Activated T-cell treated with anti-CD3 and anti-CD28 coated beads for 48 hours (primary cell): ENCODE measurements at places on chromosomes 16 and 17.
A peak's percentile ranks its signal among the peaks of the same experiment; 100 is the strongest.

DNA sequence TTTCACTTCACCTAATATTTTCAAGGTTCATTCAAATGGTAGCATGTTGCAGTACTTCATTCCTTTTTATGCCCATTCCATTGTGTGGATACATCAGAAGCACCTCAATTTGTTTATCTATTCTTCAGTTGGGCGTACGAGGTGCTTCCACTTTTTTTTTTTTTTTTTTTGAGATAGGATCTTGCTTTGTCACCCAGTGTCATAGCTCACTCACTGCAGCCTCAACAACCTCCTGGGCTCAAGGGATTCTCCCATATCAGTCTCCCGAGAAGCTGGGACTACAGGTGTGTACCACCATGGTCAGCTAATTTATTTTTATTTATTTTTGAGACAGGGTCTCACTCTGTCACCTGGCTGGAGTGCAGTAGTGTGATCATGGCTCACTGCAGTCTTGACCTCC, 22.5 kb upstream of the SPNS3 start:
- no peak for DNase-seq

GRCh38 chr17:8357910-8358309, 18.3 kb downstream of the ODF4 start:
- DNase-seq = no peak

DNA sequence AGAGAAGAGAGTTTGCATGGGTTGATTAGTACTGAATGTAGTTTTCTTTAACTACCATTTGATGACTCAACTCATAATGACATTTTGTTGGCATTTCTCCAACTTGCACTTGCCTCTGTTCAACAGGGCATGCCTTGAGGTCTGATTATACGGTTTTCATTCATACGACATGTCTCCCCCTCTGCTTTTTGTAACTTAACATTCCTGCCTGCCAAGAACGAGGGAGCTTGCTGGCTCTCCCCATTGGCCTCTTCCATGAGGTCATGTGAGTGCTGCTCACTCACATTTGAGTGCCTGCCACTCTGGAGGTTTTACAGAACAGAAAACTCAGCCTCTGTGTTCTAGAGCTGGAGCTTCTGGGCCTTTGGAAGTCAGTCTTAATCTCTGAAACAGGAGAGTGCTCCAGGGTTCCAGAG, 19.7 kb downstream of the MAP2K6 start:
- DNase-seq = no peak

- DNase-seq = no peak
These were observed 122.4 kb downstream of the USP31 start for GRCh38 chr16:23026784-23027362.

DNA sequence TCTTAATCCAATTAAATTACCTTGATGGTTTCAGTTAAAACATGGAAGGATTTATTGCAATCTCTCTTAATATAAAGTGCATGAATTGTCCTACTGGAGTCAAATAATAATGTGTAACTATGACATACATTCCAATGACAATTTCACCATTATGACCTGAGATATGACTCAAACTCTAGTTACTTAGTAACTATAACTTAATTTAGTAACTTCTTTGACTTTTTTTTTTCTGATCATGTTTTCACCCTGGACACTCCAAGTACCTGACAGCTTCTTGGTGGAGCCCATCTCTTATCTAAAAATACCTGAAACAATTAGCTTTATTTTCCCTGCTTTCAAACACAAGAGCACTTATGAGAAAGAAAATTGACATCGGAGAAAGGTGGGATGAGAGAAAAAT, 123.7 kb downstream of the STX8 start:
- no peak for DNase-seq

DNA sequence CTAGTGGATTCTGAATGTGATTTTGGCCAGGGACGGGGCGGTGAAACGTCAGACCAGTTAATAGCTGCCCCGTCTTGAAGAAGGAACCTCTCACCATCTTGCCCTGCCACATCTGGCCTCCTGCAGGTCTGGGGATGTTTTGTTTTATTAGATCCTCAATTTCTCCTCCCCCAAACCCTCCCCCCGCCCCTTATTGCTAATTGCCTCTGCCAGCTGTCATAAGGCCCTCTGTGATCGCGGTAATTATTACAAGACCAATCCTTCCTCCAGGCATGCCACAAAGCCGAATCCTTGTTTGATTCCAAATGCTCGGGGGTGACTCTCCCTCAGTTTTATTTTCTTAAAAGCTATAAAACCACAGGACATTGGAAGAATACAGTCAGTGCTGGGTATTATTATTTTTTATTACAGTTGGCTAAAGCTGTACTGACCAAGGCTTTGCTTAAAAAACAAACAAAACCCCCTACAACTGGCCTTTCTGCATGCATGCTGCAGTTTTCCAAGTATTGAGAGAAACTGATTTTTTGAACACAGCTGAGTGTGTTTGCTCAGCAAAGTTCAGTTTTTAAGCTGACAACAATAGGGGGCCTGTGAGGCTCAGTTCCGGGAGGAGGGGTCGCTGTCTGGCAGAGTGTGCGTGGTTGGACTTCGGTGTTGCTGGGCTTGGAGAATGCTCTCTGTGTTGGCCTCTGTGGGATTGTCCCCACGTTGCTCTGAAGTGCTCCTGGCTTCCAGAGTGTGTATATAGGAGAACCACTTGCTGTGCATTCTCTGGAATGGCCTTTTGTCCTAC, 1.7 kb downstream of the KSR1 start:
- DNase-seq = no peak

GRCh38 chr16:57981636-57982035, 10.7 kb upstream of the CNGB1 start:
- DNase-seq = no peak

DNA sequence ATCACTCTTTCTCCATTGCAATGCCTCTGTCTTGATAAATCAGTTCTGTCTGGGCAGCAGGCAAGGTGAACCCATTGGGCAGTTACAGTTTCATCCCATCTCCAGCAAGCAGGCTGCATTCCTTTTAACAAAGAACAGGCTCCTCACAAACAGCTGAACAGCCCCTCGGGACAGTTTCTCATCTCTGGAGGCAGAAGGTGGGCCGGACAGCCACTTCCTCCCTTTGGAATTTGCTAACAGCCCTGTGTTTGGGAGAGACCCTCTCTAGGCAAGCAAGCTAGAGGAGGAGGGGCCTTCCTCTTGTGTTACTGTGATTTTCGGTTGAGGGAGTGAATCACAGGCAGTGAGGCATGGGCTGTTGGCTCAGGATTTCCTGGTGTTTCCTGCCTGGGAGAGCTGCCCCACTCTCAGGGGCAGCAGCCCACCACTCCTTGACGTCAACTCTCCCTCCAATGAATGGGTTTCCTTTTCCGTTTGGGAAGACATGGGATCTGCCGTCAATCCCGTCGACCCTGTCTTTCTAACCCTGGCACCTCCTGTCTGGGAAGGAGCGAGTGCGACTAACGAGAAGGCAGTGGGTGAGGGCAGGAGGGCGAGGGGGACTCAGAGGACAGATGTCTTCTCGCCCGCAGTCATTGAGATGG, 3.7 kb upstream of the PGS1 start:
- no peak for DNase-seq

GRCh38 chr16:84678541-84678940, 21.3 kb upstream of the USP10 start:
- DNase-seq = no peak

DNA sequence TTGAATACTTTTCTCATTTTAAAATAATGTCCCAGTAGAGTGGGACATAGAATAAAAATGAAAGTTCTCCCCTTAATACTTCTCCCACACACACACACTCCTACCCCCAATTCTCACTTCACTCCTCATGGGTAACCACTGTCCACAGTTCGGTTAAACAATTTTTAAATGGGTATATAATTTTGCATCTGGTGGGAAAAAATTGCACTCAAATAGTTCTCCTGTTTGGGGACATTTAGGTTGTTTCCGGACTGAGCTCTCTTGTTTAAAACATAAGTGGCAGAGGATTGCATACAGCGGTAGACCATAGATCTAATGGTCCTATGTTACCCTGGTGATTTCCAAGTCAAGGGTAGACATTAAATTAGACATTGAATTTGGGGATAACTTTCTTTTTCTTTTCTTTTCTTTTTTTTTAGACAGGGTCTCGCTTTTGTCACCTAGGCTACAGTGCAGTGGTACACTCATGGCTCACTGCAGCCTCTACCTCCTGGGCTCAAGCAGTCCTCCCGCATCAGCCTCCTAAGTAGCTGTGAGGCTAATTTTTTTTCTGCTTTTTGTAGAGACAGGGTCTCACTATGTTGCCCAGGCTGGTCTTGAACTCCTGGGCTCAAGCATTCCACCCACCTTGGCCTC, 138.3 kb downstream of the SOCS1 start:
- no peak for DNase-seq

DNA sequence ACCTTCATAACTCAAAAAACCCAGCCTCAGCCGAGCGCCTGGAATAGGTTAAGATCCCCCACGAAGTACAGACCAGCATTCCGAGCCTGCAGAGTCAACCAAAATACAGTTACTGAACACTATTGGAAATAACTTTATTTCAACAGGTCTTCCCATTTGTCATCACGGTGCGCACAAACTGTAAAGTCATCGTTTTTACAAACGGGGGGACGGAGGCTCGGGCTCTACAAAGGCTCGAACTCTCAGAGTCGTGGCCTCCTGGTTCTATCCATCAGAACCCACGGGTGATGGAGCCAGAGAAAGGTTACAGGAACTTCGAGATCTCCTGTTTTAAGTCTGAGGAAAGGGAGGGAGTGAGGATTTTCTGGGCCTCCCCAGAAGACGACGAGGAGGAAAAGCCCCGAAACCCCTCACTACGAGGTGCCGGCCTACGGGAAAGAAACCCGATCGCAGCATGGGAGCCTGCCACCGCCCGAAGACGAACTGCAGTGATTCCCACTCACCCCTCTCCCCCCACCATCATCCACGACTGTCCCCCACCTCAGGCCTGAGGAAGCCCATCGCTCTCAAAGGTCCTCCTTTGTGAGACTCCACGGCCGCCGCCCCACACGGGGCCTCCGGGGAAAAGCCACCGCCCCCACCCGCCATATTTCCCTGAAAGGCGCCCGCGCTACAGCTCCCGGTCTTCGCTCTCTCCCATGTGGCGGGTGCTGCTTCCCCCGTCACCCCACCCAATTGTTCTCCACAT, 917 bp downstream of the YWHAE start:
- no peak for DNase-seq

GRCh38 chr17:57982452-57983170, 5.4 kb downstream of the VEZF1 start:
- no peak for DNase-seq

DNA sequence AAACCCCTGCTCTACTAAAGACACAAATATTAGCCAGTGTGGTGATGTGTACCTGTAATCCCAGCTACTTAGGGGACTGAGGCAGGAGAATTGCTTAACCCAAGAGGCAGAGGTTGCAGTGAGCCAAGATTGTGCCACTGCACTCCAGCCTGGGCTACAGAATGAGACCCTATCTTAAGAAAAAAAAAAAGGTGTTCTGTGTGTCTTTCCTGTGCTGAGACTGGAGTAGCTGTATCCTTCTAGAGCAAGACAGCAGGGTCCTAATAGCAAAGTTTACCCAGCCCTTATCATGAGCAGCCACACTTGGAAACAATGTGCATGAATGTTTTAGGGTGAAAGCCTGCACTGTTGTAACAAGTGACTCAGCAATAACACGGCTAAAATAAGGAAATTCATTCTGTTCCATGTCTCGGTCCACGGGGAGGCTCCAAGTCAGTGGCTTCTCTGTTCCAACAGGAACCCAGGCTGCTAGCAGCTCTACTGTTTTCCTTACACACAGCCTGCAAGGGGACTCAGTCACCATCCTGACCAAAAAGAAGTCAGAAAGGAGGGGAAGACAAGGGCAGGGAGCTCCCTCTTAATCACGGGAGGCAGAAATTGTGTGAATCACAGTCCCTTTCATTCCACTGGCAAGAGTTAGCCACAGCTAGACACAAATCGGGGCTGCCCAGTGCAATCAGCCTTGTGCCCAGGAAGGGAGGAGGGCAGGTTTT, 7.1 kb upstream of the SLC5A11 start:
- DNase-seq = no peak

GRCh38 chr17:76710863-76711611, at the start of gene MXRA7:
MXRA7 (minus strand) TSS chr17:76710965; CDS start chr17:76710946, 19 bp downstream.
- peak; percentile 54 for DNase-seq

- DNase-seq = no peak
These were observed 90.7 kb upstream of the CLEC18B start for GRCh38 chr16:74511961-74512360.

DNA sequence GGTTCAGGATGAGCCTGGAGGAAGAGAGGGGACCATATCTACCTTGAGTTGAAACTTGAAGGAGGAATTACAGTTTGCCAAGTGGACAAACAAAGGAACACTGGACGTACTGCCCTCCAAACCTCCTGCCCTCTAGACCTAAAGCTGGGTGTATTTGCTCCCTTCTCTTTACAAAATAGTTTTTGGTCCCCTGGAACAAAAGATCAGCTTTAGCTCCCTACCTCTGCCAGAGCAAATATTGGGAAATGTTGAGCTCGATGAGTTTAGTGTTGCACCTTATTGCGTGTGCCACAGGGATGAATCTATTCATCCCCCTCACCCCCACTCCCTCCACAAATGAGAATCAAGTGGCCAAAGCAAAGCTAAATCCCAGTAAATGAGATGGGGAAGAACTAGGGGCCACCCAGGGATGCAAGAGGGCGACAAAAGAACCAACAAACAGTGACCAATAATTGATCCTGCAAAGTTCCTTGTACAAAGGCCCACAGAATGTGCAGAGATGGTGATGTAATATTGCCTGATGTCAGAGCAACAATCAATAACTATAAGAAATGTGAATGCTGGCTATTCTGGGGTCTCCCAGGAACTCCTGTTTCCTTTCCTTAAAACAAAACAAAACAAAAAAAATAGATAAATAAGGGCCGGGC, 17.2 kb upstream of the TAT start:
- no peak for DNase-seq

GRCh38 chr17:4898927-4899326, 409 bp upstream of the C17orf107 start:
- DNase-seq = no peak

GRCh38 chr17:1796800-1797199, 32.9 kb downstream of the SMYD4 start:
- DNase-seq = no peak

DNA sequence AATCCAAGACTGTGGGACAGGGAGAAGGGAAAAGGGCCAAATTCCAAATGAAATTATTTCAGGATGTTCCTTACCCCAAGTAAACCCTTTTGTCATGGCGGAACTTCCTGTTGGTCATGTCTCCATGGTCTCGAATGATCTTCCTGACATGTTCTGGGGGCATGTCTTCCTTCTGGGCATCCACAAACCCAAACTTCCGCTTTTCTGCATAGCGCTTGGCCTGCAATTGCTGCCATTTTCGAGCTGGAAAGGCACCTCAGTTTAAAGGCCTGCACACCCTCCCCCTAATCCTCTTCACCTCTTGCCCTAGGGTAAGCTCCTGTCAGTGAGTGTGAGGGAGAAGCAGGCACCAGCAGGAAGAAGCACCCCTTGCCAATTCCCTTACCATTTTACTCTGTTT, 1.2 kb downstream of the PRPF8 start:
- no peak for DNase-seq

GRCh38 chr17:61967729-61968128, 39.9 kb upstream of the INTS2 start:
- DNase-seq = no peak
